ENCODE measurements at places on chromosomes 7 and 10.

- no peak for DNase-seq
These were observed 55.7 kb upstream of the CREB5 start for GRCh38 chr7:28356619-28357018.

DNA sequence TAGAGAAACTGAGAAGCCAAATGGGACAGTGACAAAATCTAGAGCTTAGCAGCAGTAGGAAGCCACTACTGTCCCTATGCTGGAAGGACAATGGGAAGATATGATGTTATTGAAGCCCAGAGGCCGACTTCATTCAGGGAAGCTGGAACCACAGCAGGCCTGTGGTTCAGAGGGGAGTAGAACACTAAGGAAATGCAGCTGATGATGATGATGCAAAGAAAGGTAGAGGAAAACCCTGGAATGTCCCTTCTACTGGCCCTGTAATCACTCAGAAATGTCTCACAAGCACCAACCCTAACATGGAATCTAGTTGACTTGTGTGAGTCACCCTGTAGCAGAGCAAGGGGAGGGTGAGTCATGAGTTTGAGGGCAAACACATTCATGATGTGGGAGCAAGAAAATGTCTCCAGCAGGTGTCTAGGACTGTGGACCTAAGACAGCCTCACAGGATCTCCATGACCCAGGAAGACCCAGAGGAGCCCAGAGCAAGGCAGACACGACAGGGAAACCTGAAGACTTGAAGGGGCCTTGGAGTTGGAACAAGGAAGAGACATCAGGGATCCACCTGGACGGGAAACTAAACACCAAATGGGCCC lies 37.0 kb upstream of the LRRC17 start:
- no peak for DNase-seq

GRCh38 chr10:5556576-5556975 lies 31.8 kb downstream of the CALML3 start:
- DNase-seq: no peak

DNA sequence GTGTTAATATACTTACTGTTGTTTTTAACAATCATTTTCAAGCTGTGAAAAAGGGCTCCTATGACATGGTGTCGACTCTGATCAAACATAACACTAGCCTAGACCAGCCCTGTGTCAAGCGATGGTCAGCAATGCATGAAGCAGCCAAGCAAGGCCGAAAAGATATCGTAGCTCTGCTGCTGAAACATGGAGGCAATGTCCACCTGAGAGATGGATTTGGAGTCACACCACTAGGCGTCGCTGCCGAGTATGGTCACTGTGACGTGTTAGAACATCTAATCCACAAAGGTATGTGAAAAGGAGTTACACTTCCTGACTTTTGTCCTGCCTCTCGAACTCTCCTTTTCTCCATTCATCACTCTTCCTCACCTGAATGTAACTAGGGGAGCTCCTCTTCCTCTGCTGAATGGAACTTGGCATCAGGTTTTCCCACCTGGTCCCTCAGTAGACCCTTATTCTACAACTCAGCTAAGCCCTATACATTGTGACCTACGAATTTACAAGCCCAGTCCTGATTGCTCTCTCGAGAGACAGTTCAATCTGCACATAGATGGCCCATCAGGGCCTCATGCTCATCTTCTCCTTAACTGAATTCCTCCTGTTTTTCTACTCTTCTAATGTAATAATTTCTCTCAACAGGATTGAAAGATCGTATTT lies 23.0 kb downstream of the ASB15 start:
- DNase-seq: peak; percentile 26

DNA sequence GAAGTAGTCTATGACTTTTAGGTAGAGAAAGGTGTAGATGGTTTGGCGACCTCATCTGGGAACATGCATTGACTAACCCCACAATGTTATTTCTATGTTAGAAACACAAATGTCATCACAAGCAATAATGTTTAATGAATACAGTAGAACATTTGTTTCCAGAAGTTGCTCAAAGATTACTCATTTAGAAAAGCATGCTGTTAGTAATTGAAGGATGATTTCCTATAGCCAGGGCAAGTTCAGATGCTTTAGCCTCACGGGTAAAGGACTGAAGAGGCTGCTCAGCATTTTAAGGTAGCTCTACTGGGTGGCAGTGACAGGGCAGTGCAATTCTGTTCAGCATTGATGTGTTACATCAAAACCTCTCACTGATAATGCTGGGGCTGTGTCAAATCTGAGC lies 199.3 kb upstream of the FZD1 start:
- DNase-seq: no peak

GRCh38 chr7:46772776-46773175 lies 809.1 kb downstream of the TNS3 start:
- no peak for DNase-seq

DNA sequence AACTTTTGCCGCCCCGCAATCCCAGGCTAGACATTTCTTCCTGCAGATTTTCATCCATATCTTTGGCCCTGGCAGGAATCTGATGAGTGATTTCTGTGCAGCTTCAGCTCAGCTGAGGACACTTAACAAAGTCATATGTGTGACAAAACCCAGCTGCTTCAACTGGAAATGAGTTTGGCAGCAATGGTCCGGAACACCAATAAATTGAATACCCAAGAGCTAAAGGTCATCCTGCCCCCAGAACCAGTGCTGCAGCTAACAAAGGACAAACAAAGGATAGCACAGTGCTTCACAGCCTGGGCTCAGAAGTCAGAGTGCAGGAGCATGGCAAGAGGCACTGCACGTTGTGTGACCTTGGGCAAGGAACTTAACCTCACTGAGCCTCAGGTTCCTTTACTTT lies 40.0 kb upstream of the TRIL start:
- DNase-seq: no peak

- no peak for DNase-seq
These were observed 7.7 kb downstream of the NEURL1 start for GRCh38 chr10:103501186-103501585.

DNA sequence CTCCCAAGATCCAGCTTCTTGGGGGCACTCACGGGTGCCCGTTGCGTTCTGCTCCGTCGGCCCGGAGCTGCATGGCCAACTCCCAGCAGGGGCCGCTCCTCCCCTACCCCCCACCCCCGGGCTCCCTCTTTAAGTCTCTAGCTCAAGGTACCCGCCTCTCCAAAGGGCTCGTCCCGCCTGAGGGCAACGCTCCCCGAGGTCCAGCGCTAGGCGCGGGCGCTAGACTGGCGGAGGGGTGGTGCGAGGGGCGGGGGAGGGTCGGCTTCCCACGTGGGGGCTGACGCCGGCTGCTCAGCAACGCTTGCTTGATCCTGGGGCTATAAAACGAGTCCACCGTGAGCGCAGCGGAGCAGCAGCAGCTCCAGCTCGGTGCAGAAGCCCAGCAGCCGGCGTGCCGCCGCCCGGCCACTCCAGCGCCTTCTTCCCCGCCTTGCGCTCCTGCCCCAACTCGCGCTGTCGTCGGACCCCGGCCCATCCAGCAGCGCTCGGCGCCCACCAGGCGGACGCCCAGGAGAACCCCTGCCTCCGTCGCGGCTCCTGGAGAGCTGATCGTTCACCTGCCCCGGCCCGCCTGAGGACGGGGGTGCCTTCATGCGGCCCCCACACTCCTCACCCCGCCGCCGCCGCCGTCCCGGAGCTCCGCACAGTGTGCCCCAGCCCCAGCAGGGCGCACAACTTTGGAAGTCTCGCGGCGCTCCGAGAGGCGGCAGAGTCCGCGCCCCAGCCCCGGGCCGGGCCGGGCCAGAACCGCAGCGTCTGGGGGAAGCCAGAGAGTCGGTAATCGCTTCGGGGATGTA lies at the start of gene ADRA2A:
Gene ADRA2A, plus strand, starts transcription at position 348 of the 797 bp plus-strand sequence. CDS start 968 bp downstream, outside the sequence.
- no peak for DNase-seq

DNA sequence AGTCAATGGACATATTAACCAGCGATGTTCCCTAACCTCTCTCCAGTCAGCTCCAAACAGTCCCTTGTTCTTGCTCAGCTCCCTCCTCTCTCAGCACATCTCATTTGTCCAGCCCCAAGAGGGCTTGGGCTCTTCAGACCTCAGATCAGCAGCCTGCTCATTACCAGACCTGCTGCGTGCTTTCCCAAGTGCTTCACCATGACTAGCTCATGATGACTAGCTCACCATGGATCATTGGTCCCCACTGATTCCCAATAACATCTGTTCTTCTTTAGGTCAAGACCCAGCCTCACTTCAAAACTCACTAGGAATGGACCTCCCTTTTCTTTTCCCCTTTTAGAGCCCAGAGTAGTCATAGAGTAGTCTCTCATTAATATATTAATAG lies 121.9 kb downstream of the SLC16A9 start:
- DNase-seq: no peak

- no peak for DNase-seq
These were observed 205.3 kb upstream of the MKLN1 start for GRCh38 chr7:131122394-131122793.

DNA sequence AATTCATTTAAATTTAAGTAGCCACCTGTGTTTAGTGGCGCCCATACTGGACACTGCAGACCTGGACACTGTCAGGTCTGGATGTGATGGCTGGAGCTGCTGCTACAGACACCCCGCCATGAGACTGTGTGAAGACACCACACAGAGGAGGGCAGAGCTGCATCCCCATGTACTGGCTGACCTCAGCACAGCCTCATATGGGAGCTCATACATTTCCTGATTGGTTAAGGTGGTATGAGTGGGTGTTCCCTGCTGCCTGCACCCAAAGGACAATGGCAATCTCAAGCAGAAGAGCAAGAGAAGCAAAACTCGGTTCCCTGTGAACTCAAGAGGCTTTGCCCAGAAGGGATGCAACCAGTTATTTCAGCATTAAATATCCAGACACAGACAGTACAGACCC lies 60.0 kb downstream of the DLG5 start:
- no peak for DNase-seq
